Stimulated activated CD8-positive, alpha-beta memory T cell treated with anti-CD3 and anti-CD28 coated beads, Interleukin-15, amount 100 ng/mL, for 48 hours (primary cell): ENCODE measurements at places on chromosomes 13 and 19.

- DNase-seq: no peak
Observed at GRCh38 chr13:22447132-22447886, 733.5 kb upstream of the SGCG start.

DNA sequence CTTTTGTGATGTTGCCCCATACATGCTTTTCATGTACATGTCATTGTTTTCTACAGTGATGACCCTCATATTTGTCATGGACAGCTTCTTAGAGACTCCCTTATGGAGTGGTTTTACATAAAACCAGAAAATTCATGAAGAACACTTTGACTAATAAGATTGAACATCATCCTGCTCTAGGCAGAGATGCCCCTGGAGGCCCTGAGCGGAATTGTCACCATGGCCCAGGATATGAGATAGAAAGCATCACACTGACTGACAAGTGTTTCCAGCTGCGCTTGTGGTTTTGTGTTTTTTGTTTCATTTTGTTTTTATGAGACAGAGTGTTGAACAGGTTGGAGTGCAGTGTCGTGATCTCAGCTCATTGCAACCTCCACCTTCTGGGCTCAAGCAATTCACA is 22.2 kb downstream of the ZNF701 start:
- DNase-seq: no peak

DNA sequence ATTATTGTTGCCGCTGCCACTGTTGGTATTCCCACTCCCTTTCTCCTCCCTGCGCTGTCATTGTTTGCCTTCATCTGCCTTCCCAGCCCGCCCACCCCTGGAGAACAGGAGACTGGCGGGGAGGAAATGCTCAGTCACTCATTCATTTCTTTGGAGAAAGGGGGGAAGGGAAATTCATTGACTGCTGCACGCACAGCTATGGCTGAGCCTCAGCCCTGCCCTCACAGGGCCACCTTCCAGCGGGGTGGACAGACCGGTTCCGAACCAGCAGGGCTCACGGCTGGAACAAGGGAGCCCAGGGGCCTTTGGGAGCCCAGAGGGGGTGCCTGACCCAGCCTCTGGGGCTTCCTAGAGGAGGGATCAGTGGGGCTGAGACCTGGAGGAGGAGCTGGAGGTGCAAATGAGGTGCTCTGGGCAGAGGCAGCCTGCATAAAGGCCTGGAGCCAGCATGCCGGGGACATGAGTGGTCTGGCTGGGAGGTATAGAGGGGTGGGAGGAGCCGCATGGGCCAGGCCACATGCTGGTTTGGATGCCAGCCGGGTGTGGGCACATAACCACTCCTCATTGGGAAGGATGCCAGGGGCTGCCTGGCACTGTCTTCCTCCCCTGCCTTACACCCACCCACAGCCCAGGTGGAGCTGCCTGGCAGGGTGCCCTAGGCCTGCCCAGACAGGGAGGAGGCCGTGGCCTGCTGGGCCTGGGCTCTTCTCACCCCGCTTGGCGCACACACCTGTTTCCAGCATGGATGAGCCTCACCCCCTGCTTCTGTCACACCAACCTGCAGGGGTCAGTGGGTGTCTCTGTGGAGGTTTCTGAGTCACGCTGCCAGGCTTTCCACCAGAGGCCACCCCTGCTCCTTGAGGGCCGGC is 26.8 kb downstream of the PPP5C start:
- DNase-seq: no peak

DNA sequence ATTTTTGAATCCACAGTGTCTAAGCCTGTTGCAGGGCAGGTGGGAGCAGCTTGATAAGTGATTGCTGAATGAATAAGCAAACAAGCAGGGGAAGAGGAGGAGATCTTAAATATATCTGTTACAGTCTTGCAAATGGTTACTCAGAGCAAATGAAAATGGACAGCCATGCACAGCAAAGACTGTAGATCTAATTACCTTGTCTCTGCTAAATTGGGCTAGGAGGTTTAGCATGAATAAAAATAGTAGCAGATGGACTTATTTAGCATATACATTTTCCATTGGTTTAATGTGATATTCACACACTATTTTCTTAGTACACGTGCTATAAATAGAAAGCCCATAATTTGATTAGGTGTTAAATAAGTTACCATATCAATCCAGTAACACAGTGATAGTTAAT is 72.9 kb upstream of the FARP1 start:
- DNase-seq: no peak

DNA sequence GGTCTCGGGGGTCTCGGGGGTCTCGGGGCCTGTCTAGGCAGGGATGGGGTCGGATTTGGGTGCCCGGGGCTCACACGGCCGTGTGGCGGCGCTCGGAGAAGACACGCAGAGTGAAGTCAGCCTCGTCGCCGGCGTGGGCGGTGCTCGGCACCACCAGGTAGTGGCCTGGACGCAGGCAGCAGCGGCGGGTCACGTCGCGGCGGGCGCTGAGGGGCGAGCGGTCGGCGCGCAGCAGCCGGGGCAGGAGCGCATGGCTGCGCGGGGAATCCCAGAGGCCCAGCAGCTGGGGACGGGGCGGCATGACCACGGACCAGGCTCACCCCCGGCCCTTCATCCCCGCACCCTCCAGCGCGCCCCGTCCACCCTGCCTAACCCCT is 8.2 kb downstream of the CAPN12 start:
- DNase-seq: peak; percentile 49

- DNase-seq: no peak
Observed at GRCh38 chr13:94966422-94966955, 254.1 kb upstream of the SOX21 start.

- no peak for DNase-seq
Observed at GRCh38 chr19:10102787-10103236, 334 bp upstream of the ANGPTL6 start.

GRCh38 chr13:102090532-102090931 is 311.3 kb downstream of the FGF14 start:
- no peak for DNase-seq

- no peak for DNase-seq
Observed at GRCh38 chr13:79456656-79457365, 24.1 kb upstream of the NDFIP2 start.

DNA sequence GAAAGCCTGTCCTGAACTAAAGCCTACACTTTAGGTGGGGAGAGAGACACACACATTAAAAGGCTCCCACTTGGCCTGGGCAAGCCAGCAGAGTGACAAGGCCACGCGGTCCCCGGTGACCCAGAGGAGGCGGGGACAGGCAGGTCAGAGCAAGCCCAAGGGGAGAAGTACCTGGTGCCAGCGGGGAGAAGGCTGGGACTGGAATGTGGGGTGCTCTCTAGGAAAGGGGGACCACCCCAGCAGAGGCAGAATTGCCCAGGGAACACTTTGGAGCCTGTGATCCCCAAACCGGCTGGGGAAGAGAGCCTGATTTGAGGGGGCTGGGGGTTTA is 82.3 kb downstream of the RAB20 start:
- no peak for DNase-seq

DNA sequence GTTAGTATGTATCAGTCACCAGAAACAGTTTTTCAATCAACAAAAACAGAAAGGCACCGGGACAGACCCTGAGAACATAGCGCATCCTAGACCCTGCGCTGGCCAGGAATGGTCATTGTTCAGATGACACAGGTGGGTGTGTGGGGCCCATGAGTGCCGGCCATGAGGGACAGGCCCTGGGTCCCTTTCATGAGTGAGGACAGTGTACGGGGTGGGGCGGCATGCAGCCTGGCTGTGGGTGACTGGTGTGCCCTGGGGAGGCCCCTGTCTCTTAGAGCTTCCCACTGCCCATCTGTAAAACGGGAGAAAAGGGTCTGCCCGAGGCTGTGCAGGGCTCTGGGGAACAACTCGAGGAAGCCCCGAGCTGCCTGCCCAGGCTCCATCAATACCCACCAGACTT is 25.8 kb downstream of the PBX4 start:
- no peak for DNase-seq

- DNase-seq: no peak
Observed at GRCh38 chr19:7926727-7927604, 1.0 kb upstream of the CTXN1 start.

- DNase-seq: no peak
Observed at GRCh38 chr19:34236035-34236987, 18.0 kb upstream of the GARRE1 start.

DNA sequence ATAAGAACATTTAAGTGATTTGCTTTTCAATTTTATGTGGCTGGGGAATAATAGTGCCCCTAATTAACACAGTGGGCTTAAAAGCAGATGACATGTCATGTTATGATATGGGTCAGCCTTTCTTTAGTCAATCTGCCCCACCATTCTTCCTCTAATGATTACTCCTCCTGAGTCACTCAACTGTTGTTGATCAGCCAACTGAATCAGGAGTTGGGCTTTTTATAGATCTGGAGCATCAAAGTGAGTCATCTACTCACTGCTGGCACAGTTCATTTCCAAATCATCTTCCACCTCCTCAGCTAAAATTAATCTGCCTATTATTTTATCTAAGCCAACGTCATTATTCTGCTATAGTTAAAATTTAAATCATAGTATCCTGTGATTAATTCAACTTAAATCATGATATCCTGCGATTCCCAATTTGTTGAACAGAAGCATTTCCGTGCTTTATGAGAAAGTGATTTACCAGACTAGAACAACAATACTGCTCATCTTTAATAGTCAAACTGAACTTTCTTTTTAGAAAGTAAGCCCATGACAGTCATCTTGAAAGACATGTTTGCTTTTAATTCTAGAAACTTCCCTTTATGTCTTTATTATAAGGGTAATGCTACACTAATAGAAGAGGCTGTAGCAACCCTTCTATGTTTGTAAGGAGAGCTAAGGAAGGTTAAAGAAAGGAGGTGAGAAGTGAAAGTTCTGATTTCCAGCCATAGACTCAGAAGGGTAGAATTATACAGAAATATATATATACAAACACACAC is 551.4 kb downstream of the TBC1D4 start:
- DNase-seq: no peak

- DNase-seq: no peak
Observed at GRCh38 chr13:73171926-73172325, 113.1 kb downstream of the KLF5 start.

DNA sequence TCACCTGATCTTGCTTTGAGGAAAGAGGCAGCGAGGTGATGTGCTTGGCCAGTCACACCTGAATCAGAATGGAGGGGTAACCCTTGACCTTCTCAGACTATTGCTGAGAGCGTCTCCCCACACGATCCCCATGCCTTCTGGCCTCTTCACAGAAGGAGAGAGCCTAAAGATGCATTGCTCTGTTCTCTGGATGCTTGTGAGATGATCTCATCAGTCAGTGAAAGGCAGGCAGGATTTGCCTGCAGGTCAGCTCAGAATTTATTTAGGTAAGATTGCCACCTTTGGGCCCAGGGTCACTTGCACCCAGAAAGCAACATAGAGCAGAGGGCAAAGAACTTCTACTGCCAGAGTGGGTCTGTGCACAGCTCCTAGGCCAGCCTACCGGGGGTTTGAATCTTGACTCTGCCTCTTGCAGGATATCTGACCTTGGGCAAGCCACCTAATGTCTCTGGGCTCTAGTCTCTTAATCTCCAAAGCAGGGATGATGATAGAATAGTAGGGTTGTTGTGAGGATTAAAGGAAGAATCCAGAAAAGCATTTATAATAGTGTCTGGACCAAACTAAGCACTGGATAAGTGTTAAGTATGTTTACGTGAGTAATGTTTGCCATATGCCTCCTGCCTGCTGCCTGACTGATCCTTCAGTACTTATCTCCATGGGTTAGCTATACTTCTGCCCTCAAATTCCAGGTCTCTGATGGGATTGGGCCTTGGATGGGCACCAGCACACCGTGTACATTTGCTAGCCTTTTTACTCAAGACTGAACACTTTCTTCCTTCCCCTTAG is 8.4 kb upstream of the FLT1 start:
- DNase-seq: no peak
